ENCODE measurements at places on chromosomes 2 and 18.

DNA sequence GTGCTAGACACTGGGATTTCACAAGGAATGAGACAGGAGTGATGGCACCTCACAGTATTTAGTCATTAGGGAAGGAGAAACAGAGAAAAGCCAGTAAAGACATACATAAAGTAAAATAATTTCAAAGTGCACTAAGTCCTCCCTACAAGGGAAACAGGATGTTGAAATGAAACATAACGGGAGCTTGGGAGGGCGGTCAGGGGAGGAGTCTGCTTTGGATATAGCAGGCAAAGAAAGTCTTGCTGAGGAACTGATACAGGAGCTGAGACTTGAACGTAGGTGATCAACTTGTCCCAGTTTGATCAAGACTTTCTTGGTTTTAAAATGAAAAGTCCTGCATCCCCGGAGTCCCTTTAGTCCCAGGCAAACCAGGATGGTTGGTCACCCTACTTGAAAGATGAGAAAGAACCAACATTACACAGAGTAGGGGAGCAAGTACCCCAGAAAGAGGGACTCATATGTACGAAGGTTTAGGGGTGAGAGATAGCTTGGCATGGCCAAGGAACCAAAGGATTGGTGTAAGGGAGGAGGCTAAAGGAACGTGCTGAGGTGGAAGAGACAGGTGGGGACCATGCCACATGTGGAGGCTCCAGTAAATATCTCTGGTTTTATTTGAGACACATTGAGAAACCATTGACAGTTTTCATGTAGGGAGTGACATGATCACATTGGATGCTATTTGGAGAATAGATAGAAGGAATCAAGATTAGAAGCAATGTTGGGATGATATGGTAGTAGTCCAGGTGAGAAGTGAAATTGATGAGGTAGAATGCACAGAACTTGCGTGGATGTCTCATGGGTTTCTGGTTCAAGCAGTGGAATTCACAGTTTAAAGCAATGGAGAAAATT, 28.4 kb downstream of the FBXO48 start:
- no peak for DNase-seq

GRCh38 chr18:57150828-57151227, 3.9 kb downstream of the BOD1L2 start:
- no peak for DNase-seq

- DNase-seq, result no peak
Observed at GRCh38 chr18:62919109-62919838, 203.9 kb downstream of the PHLPP1 start.

GRCh38 chr2:25259737-25260124, 82.0 kb downstream of the DNMT3A start:
- DNase-seq, result no peak

Measured in MCF 10A (cell line).